ENCODE measurements at places on chromosomes 6 and 20. TPM values are rescaled to one million over a fixed set of nuclear protein-coding genes. Genes with fewer than 3 reads are reported as not detected.
A peak's percentile ranks its signal among the peaks of the same experiment; 100 is the strongest.

GRCh38 chr6:157080986-157081391 lies 242.3 kb downstream of the TMEM242 start:
- DNase-seq, result no peak

DNA sequence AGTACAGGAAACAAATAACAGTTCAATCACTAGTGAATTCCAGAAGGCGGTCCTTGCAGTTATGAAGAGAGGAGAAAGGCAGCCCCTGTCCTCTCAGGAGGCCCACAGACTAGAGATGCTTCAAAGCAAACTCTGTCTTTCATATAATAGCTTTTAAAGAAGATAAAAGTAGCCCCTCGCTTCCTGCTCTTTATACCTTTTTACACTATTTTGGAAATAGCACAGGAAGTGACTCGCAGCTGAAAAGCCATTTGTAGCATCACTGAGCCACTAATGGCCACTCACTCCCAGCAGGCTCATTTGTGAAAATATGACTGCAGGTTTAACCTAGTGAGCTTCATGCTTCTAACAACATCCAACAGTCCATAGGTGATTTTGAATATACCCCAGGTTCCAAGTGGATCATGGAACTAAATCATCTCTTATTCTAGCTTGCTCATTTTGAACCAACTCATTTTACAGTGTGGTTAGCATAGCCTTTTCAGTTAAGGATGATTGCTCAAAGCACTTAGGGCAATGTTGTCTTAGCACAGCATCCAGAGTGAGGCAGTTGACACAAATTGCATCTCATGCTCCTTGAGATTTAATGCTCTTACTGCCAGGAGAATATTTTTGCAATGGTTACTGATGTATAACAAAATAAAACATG lies 136.0 kb upstream of the NRSN1 start:
- DNase-seq, result no peak

GRCh38 chr20:46700481-46700880 lies 9.0 kb upstream of the SLC2A10 start:
- DNase-seq, result no peak

DNA sequence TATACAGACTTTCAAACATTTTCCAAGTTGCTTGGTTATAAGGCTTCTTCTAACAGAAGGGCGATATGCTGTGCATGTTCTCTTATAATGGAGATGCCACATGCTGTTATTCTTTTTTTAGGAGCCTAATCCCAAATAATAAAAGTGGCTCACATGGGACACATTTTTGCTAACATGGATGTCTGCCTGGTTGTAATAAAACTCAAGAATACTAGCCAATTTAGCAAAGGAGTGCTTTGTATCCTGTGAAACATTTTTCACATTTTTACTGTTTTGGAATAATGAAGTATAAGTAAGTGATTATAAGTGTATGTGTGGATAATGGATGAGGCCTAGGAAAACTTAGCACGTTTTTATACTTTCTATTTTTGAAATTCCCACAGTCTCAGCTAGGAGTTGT lies 312.2 kb downstream of the LAMA2 start:
- peak; percentile 40 for DNase-seq

DNA sequence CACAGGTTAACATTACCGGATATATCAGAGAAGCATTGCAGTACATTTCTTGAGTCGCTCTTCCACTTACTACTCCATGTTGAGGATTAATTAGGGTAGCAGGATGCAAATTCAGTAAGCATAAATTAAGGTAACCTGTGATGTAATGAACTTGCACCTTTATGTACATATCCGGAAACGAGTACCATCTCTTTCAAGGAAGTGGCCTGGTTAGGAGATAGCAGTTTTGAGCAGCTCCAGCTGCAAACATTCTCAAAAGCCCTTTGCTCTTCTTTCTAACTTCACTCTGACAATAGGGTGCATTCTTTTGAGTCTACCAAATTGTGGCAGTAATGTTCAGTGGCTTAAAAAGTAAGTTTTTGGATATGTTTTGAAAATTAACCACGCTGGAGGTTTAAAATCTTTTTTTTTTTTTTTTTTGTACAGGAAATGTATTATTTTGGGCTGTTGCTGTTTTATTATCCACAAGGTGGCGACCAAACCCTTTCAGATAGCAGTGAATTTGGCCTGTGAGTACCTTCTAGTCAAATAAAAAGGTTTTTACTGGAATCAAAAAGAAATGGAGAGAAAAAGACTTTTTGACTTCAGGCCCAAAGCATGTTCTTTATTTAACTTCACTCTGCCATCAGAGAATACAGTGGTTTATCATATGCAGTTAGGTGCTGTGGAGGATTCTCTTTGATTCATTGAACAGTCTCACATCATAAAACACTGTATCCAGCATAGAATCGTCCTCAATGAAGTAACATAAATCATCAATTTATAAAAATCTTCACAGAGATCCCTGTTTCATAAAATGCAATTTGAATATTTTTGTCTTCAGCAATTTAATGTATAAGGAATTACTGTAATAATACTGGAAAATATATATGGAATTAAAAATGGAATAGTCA lies 8.9 kb downstream of the FAM217B start:
- DNase-seq, result peak; percentile 67

GRCh38 chr20:57902473-57902872 lies 192.7 kb upstream of the PMEPA1 start:
- DNase-seq, result no peak

DNA sequence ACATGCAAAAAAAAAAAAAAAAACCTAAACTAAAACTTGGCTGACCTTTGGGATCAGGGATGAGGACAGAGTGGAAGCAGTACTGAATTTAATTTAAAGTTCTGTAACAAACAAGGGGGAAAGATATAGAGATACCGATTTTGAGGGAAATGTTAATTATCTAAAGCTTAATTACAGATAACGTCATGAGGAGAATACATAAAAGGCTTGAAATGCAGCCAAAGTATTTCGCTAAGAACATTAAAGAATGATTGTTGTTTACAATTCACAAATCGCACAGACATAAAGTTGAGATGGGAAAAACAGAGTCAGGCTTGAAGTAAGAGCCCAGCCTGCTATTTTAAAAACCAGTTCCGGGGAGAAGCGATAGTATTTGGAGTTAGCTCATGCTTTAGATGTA lies 208.0 kb upstream of the SASH1 start:
- no peak for DNase-seq

The ANKRD6 gene
- 7.9 TPM for polyA plus RNA-seq

Data from hindlimb muscle (tissue), 1 donor.